NAMALWA (cell line): ENCODE measurements at places on chromosomes 2 and 18.

GRCh38 chr2:207505728-207506127, 24.0 kb upstream of the CREB1 start:
- no peak for DNase-seq

DNA sequence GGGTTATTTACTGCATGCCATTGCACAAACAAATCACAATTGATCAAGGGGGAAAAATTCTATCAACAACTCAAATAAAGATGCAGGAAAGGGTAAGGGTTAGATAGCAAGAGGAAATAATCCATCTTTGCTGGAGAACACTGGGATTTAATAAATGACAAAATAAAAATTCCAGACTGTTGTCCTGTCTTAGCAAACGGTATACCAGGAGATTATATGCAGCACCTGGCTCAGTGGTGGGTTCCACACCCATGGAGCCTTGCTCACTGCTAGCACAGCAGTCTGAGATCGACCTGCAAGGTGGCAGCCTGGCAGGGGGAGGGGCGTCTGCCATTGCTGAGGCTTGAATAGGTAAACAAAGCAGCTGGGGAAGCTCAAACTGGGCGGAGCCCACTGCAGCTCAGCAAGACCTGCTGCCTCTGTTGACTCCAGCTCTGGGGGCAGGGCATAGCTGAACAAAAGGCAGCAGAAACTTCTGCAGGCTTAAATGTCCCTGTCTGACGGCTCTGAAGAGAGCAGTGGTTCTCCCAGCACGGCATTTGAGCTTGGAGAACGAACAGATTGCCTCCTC, 296.5 kb upstream of the THSD7B start:
- DNase-seq, result no peak

DNA sequence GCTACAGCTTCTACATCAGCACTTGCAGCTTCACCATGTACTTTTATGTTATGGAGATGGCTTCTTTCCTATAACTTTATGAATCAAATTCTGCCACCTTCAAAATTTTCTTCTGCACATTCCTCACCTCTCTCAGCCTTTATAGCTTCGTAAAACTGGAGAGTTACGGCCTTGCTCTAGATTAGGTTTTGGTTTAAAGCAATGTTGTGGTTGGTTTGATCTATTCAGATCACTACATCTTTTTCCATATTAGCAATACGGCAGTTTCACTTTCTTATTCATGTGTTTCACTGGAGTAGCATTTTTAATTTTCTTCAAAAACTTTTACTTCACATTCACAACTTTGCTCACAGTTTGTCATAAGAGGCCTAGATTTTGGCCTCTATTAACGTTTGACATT, 242.9 kb upstream of the GYPC start:
- no peak for DNase-seq

- DNase-seq, result no peak
Measured at GRCh38 chr2:11356764-11357163, 12.3 kb upstream of the ROCK2 start.

DNA sequence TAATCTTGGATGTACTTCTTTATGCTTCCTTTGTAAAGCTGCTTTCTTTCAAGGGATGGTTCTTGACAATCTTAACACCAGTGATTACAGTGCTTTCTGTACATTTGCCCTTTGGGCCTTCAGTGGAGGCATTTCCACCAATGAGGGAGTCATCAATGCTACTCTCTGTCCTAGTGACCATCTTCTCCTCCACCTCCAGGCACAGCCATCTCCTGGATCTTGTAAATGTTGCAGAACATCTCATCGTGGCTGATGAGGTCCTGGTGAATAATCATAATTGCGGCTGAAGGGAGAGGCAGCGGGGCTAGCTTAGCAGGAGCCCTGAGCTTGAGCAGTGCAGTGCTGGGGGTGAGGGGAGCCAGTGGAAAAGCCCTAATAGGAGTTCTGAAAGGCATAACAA, 32.5 kb downstream of the IDH1 start:
- no peak for DNase-seq

- DNase-seq, result no peak
Measured at GRCh38 chr2:29601321-29601720, 320.1 kb downstream of the ALK start.

- no peak for DNase-seq
Measured at GRCh38 chr2:66691031-66691965, 256.4 kb downstream of the MEIS1 start.

GRCh38 chr2:169339657-169340056, 22.7 kb downstream of the LRP2 start:
- DNase-seq, result no peak

GRCh38 chr2:121529439-121530211, 1.1 kb upstream of the RNU4ATAC start:
- DNase-seq, result peak; percentile 49

GRCh38 chr2:101395545-101396315, 8.4 kb upstream of the CREG2 start:
- no peak for DNase-seq

GRCh38 chr2:21103274-21103891, 20.4 kb upstream of the TDRD15 start:
- DNase-seq, result no peak

GRCh38 chr2:19409046-19409445, 50.6 kb upstream of the OSR1 start:
- DNase-seq, result no peak
